AML-193 (cell line): ENCODE measurements at places on chromosomes 2 and 18.

- DNase-seq: no peak
These were observed 23.3 kb upstream of the EXOC6B start for GRCh38 chr2:72849138-72849462.

DNA sequence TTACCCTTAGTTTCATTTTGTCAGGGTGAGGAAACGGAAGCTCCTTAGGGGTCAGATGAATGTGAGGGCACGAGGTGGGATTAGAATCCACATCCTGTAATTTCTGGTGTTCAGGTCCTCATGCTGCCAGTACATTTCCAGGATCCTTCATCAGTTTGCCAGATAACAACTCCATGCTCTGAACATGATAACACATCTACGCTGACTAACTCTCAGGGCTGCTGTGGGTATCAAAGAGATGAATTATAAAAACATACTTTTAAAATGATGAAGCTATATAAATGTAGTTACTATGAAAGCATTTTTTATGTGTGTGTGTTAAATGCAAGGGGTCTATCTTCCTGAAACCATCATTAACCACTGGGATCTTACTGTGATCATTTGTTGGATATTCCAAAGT lies 325.9 kb downstream of the SLC8A1 start:
- no peak for DNase-seq

- no peak for DNase-seq
These were observed 65.6 kb downstream of the RAPH1 start for GRCh38 chr2:203469546-203469945.

- no peak for DNase-seq
These were observed 23.4 kb upstream of the C1D start for GRCh38 chr2:68086166-68086565.

- no peak for DNase-seq
These were observed 91.0 kb upstream of the RAB6C start for GRCh38 chr2:129888461-129888860.
